ENCODE measurements at places on chromosomes 4 and X.

- no peak for DNase-seq
These were observed 183.9 kb downstream of the CPEB2 start for GRCh38 chr4:15186149-15186548.

DNA sequence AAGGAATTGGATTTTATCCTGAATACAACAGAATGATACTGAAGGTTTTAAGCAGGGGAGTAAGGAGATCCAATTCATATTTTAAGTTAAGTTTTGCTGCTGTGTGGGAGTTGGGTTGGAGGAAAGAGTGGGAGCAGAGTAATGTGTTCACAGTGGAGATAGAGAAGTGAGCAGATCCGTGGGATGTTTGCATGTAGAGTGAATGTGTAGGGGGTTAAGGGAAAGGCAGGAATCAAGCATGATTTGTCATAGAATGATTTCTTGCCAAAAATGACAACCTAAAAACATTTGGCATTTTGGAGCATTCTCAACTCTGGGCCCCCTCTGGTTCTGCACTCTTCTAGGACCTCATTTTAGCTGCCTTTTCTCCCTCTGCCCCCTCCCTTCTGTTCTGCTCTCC is 76.6 kb downstream of the ARHGAP10 start:
- DNase-seq: no peak

DNA sequence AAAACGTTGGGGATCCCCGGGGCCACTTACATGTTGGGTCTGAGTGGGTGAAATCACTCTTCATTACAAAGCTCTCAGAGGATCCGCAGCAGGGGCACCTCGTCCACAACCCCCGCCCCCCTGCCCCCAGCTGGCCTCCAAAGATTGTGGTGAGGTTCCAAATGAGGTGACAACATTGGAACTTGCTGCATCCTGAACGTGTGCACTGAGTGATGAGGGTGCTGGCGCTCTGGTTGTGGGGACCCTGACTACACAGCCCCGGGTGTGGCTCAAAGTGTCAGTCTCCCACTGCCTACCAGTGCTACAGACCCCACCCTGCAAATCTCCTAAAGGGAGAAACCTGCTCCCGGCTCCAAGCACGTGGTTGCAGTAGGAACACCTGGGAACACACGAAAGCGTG is 111.9 kb downstream of the PHKA2 start:
- DNase-seq: no peak

- peak; percentile 49 for DNase-seq
These were observed at the start of gene MAP3K15 for GRCh38 chrX:19514791-19515614. Gene MAP3K15, minus strand, starts transcription at chrX:19515508. Its CDS starts 247 bp downstream, at chrX:19515261.

- peak; percentile 51 for DNase-seq
These were observed 254.0 kb downstream of the TMA16 start for GRCh38 chr4:163748449-163748848.

DNA sequence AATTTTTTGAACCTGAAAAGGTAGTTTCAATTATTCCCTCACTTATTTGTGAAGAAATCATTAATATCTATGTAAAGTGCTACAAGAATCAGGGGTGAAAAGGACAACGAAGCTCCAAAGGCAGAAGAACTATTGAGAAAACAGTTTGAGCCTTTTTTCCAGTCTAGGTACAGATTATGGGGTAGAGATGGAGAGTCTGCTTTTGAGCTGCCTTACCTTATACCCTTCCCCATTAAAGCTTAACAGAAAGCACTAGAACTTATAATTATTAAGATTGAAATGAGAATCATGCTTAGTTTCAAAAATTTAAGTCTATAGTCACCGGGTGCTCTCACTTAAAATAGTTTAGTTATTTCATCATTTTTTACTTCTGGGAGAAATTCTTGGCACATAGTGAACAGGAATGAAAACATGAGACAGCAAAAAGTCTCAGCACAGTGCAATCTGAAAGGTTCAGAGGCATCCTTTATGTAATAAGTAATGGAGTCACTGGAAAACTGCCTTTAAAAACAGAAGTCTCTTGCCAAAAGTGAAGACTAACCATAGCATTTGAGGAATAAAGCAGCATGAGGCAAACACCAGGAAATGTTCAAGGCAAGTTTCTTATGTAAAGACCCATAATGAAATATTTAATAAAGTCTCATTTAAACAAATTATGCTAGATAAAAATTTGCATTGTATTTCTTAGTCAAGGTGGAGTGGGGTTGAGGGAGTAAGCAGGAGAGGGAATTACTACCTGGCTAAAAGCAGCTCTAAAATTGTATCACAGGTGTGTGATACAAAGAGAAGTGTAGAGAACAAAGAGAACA is 5.1 kb upstream of the DCLK2 start:
- DNase-seq: no peak

DNA sequence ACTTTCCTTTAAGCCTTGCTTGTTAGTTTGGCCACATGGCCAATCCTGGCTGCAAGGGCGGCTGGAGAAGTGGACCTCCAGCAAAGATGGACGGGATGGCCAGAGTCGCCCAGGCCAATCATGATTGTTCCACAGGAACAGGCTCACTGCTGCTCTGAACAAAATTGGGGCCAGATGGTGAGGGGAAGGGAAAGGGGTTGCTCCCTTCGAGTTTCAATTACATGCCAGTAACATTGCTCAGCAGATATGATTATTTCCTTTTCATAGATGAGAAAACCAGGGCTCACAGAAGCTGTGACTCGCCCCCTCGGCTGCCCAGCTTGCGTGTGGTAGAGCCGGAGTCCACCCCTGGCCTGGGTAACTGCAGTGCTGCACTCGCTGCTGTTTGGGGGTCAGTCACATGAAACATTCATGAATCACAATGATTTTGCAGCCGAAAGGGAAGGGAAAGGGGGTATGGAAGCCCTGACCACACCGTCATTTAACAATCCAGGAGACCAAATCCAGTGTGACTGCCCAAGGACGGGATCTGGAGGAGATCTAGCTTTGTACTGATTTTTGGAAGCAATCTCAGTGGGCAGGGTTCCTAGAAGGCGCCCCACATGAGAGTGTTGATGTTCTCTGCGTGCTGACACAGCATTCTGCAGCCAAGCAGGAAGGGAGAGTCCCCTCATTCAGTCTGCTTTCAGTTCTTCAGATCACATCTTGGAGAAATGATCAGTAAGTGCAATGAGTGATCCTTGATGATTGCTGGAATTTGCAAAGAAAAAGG is 77.3 kb upstream of the MSX1 start:
- no peak for DNase-seq

DNA sequence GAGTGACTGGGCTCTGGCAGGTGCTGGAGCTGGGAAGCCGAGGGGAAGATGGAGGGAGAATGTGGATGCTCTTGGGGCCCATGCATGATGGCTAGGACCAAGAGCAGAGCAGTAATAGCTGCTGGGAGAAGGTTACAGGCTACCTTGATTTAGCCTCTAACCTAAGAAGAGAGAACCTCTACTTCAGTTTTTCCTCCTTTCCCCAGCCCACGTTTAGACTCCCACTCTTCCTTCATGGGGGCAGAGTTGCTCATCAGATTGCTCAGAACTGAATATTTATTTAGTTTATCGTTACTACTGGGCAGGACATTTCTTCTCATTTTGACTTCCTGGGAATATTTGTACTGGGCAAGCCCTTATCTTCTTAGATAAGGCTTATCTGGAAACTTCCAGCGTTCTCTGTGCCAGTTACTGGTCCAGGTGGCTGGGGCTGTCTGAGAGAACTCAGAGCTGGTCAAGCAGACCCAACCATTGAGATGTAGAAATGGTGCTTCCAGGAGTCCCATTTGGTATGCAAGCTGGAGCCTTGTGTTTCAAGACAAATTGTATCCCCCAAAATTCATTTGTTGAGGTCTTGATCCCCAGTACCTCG is 442.9 kb upstream of the BOD1L1 start:
- no peak for DNase-seq

GRCh38 chr4:52665592-52665991 is 6.5 kb upstream of the USP46 start:
- no peak for DNase-seq

- no peak for DNase-seq
These were observed 275.5 kb downstream of the RAB28 start for GRCh38 chr4:13208558-13209193.

DNA sequence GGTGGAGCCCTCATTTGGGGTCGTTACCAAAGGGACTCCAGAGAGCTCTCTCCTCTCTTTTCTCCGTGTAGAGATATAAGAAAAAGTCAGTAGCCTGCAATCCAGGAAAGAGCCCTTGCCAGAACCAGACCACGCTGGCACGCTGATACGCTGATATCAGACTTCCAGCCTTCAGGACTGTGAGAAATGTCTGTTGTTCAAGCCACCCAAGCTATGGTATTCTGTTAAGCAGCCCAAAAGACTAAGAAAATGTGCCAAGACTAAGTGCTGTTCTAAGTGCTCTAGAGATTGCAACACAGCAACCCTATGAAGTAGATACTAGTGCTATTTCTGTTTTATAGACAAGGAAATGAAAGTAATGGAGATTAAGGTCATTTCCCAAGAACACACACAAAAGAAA is 205.7 kb downstream of the CAMK2D start:
- DNase-seq: peak; percentile 15

- DNase-seq: no peak
These were observed 35.5 kb downstream of the TET2 start for GRCh38 chr4:105182211-105182610.

DNA sequence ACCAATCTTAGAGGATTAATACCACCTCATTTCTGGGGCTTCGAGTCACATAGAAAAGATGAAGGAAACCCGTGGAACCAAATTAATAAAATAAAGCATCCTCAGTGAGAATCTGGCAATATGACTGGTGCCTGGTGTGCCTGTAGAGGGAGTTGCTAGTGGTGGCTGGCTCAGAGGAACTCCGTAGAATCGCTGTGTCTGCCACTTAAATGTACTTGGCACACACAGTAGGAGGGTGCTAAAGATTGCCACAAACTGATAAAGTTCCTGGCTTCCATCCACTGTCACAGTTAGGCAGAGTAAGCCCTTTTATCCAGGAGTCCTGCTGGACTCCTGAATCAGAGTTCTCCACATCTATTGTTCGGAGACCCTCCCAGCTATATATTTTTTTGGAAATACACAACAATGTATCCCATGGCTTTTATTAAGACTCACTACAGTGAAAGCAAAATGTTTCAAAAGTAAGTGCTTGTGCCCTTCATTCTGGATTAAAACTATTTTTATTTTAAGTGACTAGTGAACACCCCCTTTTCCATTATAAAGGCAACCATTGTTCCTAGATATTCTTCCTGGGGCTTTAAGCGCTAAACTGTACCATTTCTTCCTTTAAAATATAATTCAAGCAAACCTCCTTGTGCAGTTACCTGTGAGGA is 56.6 kb downstream of the KIF4A start:
- DNase-seq: no peak

- no peak for DNase-seq
These were observed 136.3 kb downstream of the TSPAN5 start for GRCh38 chr4:98522062-98522461.

- peak; percentile 14 for DNase-seq
These were observed 933 bp downstream of the CNKSR2 start for GRCh38 chrX:21374994-21375707.

DNA sequence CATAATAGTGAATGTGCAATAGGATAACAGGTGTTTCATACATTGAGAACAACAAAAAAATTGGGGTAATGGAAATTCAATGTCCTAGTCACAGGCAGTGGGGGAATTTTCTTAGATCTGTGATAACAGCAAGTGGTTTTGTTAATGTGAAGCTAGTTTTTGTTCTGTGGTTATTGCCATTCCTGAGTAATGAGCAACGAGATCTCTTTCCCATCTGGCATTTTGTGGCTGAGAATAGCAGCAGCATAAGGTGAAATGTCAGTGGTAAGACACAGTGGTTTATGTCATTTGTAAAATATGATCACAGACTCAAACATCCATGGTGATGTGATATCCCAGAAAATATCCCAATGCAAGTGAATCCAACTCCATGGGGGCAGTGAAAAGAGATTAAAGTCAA is 497.5 kb downstream of the KCNIP4 start:
- no peak for DNase-seq

DNA sequence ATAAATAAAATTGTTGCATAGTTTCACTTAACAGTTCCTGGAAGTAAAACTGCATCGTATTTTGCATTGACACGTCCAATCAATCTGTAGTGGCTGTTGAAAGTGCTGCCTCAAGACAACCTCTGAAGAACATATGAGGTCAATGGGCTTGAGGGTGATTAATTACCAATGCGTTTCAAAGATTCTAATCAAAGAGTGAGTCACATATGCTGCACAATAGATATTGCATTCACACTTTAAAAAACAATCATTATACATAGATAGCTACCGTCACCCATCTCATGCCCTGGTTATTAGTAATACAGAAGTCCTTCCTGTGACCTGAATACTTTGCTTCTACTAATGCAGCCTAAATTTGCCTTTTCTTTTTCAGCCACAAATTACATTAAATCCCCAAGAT is 743.3 kb upstream of the SLIT2 start:
- DNase-seq: no peak

- DNase-seq: no peak
These were observed 51.7 kb downstream of the TMEM154 start for GRCh38 chr4:152628128-152628527.

- no peak for DNase-seq
These were observed 11.7 kb upstream of the MAEA start for GRCh38 chr4:1277667-1278665.

- DNase-seq: no peak
These were observed 1254.6 kb downstream of the PCDH18 start for GRCh38 chr4:136277741-136278140.

GRCh38 chr4:177778623-177779022 is 336.4 kb upstream of the AGA start:
- DNase-seq: no peak

DNA sequence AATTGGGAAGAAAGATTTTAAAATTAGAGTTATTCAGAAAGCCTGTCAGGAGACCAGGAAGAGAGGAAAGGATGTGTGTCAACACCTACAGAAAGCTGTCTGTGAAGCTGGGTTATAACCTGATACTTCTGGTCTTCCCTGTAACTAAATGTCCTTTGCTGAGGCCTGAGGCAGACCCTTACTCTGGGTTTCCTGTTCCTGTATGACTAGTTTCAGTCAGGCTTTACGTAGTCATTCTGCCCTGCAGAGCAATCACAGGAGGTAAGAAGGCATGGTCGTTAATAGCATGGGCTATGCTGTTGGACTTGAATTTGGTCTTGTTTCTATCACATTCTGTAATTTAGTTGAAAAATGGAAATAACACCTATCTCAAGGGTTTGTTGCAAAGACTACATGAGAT is 110.5 kb upstream of the IGFBP7 start:
- DNase-seq: no peak

DNA sequence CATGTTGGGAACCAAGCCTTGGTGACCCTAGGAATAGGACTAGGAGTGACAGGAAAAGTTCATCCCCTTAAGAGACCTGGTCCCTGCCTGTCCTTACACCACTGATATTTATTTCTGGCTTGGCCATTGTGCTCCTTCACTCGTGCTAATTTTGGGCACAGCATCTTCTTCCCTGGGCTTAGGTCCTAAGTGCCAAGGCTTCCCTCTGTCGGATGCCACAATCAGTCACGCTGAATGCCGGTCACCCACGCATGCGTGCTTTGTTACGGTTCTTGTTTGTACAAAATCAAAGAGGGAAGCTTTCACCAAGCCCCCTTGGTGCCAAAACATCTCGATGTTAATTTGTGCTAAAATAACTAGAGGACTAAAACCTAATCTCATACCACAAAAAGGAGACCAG is 17.4 kb upstream of the MAP3K15 start:
- DNase-seq: no peak

GRCh38 chr4:1562771-1563170 is 121.3 kb downstream of the FAM53A start:
- DNase-seq: no peak

GRCh38 chr4:76882630-76883029 is 15.3 kb downstream of the SOWAHB start:
- no peak for DNase-seq

Data from BE2C (cell line).